ENCODE measurements at places on chromosomes 16 and 17.

GRCh38 chr17:78258323-78259191 lies 27.1 kb downstream of the TMEM235 start:
- no peak for DNase-seq

DNA sequence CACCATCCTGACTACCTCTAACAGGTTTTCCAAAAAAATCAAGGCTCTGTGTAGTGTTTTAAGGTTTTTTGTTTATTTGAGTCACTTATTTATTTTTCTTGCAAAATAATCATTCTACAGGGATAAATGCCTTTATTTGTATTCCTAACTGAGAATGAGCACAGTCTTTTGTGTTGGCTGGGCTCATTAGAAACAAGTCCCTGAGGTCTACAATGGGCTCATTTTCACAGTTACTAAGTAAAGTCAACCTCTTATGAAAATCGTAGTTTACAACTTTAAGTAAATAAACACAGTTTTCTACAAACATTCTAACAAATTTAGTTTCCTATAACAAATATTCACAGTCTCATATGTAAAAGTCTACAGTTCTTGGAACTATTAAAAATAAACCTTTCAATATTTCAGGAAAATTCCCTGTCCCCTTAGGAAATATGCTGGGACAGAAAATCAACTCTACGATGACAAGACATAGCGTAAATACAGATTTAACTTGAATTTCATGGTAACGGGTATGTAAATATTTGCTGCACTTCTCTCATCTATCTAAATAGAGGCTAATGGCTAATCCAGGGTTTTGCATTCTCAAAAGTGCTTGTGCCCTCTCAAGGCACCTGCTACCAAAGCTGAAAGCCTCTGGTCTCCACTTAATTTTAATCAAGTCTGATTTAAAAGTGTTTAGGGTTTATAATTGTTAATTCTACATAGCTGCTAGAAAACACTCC lies 31.5 kb upstream of the CDH5 start:
- no peak for DNase-seq

DNA sequence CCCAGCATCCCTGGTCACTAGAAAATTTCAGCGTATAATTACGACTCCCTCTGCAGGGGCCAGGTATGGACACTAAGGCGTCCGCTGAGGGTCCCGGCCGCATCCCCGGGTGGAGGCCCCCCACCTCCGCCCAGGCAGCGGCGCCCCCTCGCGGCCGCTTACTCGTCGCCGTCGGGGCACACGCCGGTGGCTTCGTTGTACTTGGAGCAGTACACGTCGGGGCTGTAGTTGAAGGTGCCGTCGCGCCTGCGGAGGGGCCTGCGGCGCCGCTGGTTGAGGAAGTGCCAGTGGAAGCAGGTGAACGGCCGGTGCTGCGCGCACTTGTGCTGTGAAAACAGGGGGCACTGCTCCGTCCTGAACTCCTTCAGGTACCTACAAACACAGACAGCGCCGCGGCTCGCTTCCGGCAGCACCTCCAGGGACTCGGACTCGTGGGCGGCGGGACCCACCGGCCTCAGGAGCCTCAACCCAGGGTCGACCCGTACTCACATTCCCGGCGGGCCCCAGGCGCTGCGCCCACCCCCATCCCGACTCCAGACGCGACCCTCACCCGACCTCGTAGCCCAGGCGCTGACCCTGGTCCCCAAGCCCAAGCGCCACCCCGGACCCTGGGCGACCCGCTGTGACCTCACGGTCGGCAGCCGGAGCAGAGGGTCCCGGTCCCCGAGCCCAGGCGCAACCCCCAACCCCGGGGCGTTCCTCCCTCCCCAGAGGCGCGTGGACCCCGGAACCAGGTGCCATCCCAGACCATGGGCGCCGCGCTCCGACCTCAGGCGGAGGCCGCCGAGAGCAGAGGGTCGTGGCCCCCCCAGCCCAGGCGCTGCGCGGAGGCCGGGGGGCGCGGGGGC lies 596 bp downstream of the UNKL start:
- peak; percentile 60 for DNase-seq

DNA sequence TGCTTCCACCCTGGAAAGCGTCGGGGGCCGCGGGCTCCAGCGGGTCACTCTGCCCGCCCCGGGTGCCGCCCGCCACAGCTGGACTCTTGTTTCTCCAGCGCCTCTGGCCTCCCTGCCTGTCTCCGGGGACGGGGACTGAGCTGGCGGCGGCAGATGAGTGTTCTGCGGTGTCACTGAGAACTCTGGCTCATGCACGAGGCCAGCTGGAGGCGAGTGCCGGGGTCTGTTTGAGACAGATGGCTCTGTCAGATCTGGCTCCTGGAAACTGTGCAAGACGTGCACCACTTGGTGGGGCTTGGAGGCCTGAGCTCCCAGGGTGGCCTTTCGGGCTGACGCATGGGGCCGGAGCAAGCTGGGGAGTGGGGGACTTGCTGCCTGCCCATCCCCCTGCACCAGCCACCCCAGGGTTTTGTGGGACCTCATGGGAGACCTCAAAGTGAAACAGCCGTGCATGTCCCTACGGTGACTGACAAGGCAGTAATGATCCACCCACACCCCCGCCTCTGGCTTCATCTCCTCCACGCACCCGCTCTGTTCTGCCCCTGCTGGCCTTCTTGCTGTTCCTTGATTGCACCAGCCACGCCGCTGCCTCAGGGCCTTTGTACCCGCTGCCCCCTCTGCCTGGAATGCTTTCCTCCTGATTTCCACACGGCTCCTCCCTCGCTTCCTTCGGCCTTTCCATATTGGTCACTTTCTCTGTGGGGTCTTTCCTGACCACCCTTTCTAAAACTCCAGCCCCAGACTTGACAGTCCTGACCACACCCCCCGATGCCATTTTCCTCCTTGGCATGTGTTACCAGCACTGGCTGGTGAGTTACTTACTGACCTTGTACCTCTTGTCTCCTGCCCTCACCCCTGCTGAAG lies 174.9 kb upstream of the CIBAR2 start:
- DNase-seq, result no peak

DNA sequence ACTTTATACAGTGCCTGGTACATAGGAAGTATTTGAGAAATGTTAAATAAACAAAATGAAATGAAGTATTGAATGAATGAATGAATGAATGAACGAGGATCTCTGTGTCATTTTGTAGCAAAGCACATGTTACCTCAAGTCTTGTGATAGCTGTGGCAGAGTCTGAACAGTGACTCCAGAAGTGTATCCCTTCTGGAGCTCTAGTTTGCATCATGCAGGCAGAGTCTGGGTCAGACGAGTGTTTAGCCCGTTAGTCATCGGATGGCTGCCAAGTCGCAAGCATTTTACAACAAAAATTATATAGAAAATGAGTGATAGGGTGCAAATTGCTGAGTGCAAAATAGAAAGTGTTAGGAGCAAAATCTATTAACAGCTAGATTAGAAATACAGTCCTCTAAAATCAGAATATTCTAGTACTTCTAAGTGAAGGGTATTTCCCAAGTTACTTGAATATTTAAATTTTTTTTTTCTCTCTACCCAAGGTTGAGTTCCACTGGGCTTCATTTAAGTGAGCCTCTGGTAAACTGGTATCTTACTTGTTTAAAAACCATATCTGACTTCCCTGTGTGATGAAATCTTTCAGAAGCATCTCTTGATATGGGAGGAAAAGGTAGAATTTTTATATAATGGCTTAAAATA lies 113.3 kb downstream of the FTO start:
- DNase-seq, result no peak

DNA sequence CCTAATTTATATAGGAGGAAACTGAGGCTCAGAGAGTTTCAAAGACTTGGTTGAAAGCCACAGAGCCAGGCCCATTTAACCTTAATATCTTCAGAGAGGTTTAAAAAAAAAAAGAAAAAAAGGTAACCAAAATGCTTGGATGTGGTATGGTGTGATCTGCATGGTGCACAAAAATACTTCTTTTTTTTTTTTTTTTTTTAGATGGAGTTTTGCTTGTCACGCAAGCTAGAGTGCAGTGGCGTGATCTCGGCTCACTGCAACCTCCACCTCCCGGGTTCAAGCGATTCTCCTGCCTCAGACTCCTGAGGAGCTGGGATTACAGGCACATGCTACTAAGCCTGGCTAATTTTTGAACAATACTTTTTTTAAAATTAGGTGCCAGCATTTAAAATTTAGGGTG lies 101.8 kb downstream of the XYLT1 start:
- DNase-seq, result no peak

DNA sequence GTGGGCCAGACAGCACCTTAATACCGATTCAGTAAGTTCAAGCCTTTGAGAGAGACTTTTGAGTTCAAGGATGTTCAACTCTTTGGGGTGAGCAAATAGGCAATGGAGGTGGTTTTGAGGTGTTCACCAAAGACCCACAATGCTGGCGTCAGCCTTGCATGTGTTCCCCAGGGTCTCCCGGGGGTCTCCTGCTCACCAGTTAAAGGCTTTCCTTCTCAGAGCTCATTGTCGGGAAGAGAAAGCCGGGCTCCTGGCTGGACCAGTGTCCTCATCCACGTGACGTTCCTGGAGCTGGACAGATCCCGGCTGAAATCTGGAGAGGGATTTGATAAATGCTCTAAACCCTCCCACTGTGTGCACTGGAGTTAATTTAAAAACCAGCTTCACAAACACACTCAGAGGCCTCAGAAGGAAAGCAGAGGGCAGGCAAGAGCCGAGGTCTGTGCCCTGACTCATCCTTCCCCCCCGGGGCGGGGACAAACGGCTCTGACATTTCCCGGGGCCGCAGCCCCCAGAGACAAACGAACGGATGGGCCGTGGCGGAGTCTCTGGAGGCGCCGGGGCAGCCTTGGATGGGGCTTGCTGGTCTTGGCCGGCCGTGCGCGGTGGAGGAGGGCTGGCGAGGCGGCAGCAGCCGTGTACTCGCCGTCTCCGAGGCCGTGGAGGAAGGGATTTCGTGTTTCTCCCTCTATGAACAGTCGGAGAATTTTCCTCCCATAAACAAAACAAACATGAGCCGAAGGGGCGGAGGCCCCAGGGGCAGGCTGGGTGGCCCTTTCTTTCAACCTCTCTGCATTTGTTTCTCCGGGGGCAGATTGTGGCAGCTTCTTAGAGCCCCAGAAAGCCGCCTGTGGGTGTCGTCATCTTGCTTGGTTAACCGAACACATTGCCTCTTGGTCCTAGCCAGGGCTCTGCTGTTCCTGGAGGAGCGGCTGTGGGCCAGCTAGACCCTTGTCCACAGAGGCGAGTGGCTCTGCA lies 94.2 kb downstream of the NTN1 start:
- peak; percentile 52 for DNase-seq

Data from HEK293T (cell line).